ENCODE measurements at places on chromosomes 7 and 10.
A peak's percentile ranks its signal among the peaks of the same experiment; 100 is the strongest.

- no peak for DNase-seq
Observed at GRCh38 chr7:123440101-123440548, 94.3 kb downstream of the IQUB start.

GRCh38 chr7:86013662-86014061, 630.0 kb upstream of the GRM3 start:
- no peak for DNase-seq

DNA sequence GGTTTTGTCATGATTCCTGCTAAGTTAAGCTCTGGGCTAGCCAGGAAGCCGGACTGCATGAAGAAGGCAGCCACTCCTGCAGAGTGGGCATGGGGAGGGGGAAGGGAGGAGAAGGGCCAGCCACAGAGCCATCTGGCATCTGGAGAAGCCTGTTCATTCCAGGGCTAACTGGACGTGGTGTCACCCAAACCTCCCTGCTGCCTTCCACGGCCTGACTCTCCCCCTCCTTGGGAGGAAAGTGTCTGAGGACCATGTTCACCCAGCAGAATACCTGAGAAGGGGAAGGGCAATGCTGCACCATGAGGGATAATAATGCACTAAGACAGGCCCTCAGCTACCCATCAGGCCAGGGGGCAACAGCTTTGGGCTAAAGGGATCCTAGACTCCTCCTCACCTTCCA, 15.4 kb downstream of the AQP1 start:
- DNase-seq = no peak

- DNase-seq = peak; percentile 3
Observed at GRCh38 chr7:42843205-42843800, 68.6 kb downstream of the C7orf25 start.

- no peak for DNase-seq
Observed at GRCh38 chr10:102997998-102998397, 79.9 kb downstream of the CNNM2 start.

GRCh38 chr7:129801882-129802281, 150.9 kb downstream of the UBE2H start:
- no peak for DNase-seq

DNA sequence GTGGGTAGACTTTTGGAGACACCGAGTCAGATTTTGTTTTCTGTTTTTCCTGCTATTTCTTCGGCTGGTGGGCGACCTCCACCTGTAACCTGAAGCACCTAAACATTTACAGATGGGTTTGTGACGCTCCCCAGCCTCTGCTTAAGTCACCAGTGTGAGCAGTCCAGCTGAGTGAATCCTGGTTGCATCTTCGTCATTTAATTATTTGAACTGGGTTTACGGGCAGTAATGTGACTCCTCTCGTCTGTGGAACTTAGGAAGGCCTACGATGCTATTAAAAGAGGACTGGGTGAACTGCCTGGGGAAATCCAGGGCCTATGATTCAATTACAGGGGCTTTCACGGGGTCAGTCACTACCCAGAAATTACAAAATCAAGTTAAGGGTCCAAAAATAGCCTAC, 52.5 kb downstream of the WNT2 start:
- DNase-seq = no peak

- no peak for DNase-seq
Observed at GRCh38 chr7:121753944-121754343, 119.0 kb upstream of the PTPRZ1 start.

DNA sequence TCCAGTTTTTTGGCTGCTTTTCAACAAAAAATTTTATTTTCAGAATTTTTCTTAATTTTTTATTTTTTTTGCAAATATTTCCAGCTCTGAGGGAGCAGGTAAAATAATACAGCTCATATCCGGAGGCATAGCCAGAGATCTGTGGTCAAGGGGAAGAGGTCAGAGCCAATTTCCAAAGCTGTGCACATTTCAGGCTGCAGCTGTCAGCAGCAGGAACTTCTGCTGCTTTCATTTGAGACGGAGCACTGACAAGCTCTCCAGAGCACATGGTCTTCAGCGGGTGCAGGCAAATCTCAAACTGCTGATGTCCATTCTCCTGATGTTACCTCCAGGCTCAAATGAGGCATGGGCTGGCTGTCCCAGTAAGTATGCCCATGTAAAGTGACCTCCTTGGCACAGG, 31.1 kb downstream of the SLC26A4 start:
- no peak for DNase-seq

- DNase-seq = no peak
Observed at GRCh38 chr10:124472071-124472470, 10.4 kb downstream of the LHPP start.

DNA sequence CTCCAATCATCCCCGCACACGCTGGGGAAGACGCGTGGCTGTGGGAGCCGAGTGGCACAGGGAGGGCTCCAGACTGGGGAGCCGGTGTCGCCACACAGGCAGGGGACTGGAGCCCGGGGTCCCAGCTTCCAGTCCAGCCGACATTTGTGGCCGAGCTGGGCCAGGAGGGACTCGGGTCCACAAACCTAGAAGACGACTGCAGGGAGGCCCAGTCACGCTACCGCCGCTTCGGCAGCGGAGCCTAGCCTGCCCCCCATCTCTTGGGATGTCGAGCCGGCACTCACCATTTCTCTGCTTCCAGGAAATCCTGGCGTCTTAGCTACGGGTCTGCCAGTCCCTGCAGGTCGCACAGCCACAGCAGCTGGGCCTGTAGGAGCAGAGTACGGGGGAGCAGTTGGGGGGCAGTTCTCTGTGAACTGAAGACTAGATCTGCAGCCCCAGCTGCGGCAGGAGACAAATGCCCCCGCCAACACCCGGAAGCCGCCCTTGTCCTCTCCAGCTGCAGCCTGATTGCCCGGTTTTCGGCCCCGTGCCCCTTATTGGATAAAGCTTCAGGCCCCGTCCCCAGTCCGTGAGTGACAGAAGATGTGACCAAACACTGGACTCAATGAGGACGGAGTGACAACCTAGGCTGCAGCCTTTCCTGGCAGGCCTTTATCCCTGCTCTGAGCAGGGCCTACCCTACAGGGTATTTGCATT, 270.7 kb downstream of the ZNF33B start:
- DNase-seq = no peak

DNA sequence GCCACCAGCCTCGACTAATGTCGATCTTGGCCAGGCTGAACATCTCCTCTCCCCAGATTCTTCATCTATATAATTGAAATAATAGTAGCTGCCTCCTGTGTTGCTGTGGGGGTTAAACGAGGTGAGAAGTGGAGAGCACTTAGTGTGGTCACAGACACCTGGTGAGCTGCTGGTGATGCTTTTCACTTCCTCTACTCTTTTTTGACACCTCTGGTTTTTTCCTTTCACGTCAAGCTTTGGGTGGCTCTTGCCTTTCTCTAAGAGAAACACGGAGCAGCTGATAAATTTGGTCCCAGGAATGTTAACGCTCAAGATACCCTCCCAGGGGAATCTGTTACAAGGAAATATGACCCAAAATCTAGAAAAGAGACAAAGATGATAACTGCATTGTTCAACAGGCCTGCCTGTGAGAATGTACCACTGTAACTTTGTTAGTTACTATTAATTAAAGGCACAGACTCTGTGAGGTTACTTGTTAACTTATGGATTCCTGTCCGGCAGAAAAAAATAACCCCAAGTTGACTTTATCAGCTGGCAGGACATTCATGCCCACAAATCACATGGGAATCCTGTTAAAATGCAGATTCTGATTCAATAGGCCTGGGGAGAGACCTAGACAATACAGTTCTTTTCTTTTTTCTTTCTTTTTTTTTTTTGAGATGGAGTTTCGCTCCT, 9.5 kb upstream of the NPFFR1 start:
- DNase-seq = no peak

- DNase-seq = no peak
Observed at GRCh38 chr7:1966631-1967200, 266.0 kb downstream of the MAD1L1 start.

DNA sequence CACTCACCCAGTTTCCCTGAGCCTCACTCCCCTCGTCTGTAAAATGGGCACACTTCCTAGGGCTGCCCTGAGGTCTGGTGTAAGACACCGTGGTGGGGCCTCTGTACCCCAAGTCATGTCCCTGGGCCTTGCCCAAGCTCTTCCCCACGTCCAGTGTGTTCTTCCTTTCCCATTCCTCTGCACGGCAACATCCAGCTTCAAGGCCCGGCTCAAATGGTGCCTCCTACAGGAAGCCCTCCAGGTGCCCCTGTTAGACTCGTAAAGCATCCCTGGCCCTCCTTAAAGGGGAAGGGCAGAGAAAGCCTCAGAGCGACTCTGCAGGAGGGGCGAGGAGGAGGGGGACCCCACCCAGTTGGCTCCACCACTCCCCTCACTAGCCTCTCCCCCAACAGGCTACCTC, 8.6 kb downstream of the SLC29A4 start:
- DNase-seq = no peak

GRCh38 chr10:119135513-119135881, 30.0 kb downstream of the SFXN4 start:
- no peak for DNase-seq

- no peak for DNase-seq
Observed at GRCh38 chr10:17831341-17831740, 22.2 kb downstream of the MRC1 start.

DNA sequence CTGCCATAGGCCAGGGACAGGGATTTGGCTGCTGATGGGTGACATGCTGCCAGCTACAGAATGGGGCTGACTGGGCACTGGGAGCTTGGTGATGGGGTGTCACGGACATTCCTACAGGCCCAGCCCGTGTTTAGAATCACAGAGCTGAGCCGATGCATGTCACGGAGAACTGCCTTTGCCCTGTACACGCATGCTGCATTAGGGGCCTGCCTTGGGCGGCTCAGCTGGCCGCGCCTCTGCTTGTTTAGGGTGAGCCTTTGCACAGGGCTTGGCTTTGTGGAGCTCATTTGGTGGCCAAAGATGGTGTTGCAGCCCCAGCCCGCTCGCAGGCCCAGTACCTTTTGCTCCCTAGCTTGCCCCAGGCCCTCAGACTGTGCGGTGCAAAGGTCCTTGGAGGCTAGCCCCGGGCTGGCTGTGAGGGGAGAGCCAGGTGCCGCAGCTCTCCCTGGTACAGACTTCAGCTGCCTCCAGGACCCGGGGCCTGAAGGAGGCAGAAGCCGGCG, 108.4 kb upstream of the BTBD16 start:
- no peak for DNase-seq

DNA sequence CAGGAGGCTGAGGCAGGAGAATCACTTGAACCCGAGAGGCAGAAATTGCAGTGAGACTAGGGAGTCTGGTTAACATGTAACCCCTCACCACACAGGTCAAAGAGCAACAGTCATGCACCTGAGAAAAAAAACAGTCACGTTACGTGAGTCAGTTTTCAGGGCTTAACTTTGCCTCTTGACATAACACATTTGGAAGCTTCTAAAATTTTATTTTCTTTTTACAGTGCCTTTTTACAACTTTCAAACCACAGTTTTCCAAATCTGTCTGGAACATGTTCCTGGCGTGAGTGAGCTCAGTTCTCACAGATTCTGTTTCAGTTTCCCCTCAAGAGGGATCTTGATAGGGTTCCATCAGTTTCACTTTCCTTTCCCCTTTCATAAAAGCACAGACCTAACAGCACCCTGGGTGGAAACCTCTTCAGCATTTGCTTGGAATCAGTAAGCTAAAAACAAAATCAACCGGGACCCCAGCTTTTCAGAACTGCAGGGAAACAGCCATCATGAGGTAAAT, 4.4 kb downstream of the IFIT3 start:
- DNase-seq = no peak

DNA sequence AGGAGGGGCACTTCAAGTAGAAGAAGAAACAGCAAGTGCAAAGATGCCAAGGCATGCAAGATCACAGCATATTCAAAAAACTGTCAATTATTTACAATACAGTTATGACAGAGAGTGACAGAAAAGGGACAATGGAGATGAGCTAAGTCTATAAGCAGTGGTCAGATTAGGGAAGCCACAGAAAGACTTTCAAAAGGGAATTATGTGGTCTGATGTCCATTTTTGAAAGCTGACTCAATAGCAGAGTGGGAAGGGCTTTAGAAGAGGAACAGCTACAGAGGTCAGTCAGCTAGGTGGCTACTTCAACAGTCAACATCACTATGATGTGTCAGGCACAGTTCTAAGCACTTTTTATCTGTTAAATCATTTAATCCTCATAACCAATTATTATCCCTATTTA, 45.2 kb upstream of the SPOCK2 start:
- no peak for DNase-seq

- no peak for DNase-seq
Observed at GRCh38 chr10:100340948-100341847, 5.8 kb upstream of the SCD start.

DNA sequence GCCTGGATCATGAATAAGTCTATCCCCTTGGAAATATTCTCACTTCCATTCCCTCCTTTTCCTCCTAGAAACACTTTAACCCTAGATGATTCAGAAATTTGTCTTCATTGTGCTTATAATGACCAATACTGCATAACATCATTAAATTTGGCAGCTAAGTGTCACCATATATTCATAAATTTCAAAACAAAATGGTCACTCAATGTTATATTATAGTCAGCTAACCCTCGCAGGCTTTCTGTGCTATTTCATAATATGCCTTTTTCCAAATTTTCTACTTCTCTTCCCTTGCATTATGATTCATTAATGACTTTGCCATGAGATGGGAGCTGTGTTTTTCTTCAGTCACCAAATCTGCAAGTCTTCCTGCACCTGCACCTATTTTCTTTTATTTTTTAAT, 308.3 kb upstream of the AKR1E2 start:
- DNase-seq = no peak

- DNase-seq = no peak
Observed at GRCh38 chr10:122525788-122526187, 34.8 kb upstream of the DMBT1 start.

DNA sequence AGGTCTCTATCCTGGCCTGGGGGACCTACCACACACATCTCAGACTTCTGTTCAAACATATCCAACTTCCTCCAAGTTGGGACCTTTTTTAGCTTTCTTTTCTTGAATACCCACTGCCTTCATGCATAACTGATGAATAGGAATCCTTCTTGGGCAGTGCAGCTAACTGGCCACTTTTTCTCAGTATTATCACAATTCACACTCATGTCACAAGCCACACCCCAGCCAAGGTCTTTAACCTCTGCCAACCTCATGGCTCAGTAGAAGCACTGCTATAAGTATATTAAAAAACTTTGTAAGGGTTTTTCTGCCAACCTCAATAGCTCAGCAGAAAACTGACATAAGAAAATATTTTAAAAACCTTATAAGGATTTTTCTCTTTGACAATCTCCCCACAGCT, 44.5 kb downstream of the HHEX start:
- DNase-seq = no peak

Measured in stimulated activated CD4-positive, alpha-beta T cell treated with anti-CD3 and anti-CD28 coated beads, TNF-alpha, amount 100 ng/mL, for 48 hours (primary cell).